GM06990 (cell line): ENCODE measurements at places on chromosomes 13 and 19.

DNA sequence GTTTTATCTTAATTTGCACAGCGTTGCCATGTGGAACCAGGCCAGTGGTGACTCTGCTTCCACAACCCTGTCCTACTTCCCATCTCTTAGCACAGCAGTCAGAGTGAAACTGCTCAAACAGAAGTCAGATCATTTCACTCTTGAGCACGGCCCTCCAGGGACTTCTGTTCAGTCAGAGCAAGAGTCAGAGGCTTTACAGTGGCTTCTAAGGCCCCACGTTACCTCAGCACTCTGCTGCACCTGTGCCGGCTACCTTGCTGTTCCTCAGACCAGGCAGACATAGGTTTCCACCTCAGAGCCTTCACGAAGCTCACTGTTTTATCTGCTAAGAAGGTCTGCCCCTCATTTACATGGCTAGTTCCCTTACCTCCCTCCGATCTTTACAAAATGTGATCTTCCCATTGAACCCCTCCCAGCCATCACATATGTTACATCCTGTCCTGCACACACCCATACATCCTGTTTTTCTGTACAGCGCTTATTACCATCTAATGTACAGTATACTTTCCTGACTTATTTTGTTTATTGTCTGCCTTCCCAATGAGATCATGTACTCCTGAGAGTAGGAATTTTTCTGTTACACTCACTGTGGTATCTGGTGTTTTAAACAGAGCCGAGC lies 41.6 kb downstream of the TM9SF2 start:
- peak; percentile 84 for DNase-seq

GRCh38 chr13:32600890-32601289 lies 14.6 kb downstream of the PDS5B start:
- no peak for DNase-seq

- DNase-seq = peak; percentile 41
These were observed 80.5 kb downstream of the COL4A2 start for GRCh38 chr13:110387451-110388107.

DNA sequence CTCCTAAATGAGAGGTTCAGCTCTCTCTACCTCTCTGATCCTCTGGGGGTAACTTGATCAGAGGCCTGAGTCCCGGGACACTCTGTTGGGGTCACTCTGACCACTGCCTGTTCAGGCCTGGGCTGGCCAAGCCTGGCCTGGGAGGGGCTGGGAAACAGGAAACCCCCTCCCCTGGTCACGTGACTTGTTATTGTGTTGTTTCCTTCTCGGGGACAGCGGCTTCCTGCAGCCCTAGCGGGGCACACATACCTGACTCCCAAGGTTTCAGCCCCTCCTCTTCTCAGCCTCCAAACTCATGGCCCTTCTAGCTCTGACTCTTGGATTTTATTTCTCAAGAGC lies at the start of gene USHBP1:
TSS of gene USHBP1 (minus strand) at position 105 of the 339 bp plus-strand sequence. CDS start 446 bp downstream, outside the sequence.
- no peak for DNase-seq

GRCh38 chr13:26465514-26465913 lies 92.0 kb upstream of the WASF3 start:
- DNase-seq = no peak

DNA sequence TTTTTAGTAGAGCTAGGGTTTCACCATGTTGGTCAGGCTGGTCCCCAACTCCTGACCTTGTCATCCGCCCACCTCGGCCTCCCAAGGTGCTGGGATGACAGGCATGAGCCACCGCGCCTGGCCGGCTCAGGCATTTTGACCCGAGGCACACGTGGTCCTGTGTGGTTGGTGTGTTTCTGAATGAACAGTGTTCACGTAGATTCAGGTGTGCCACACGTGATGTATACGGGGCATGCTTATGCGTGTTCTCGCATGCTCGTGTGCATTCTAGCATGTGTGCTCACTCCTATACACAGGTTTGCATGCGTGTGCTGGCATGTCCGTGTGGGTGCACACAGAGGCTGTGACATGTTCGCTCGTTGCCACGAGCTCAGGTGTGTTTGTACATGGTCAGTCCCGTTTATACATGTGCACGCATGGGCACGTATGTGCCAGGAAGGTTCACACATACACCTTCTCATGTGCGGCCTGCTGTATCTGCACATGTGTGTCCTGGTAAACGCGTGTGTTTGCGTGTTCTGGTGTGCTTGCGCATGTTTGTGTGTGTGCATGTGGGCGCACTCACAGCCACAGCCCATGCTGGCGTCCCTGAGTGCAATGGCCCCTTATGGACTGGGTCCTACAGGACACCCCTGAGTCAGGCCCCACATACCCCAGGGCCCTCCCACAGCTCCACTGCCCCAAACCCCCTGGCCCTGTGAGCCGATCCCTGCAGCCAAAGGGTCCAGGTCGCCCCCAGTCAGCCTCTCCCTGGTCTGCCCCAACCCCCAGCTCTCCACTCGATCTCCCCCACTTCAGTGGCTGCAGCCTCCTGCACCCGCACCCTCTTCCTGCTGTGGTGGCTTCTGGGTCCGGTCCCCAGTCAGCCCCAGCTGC lies 20.6 kb upstream of the TCF3 start:
- DNase-seq = no peak

DNA sequence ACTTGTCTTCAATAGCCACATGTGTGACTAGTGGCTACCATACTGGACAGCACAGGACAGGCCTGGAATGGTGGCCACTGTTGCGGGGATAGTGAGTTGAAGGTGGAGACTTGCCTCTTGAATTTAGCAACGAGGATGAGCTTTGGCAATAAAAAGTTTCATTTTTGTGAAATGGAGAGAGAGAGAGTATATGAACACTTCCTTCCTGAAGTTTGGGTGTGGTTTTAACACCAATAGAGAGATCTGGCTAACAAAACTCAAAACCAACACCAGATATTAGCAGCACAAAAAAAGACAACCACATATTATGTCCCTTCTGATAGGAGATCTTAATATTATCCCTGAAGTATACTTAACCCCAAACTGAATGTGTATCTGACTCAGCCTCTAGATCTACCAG lies 6.3 kb upstream of the LRFN3 start:
- no peak for DNase-seq

DNA sequence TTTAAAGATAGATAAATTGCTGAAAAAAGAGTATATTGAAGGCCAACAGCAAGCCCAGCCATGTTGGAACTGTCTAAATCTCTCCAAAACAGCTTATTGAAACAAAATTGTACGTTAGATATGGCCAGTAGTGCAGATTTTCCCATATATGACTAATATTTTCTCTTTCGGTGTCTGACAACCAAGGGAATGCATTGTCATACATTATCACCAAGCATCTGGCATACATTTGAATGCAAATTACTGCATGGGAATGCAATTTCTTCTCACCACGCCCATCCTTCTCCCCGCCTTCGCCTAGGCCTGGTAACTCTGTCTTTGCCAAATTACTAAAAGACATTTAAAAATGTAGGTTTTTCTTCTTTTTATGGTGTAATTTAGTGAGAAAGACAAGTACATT lies 32.5 kb upstream of the IRS2 start:
- no peak for DNase-seq

DNA sequence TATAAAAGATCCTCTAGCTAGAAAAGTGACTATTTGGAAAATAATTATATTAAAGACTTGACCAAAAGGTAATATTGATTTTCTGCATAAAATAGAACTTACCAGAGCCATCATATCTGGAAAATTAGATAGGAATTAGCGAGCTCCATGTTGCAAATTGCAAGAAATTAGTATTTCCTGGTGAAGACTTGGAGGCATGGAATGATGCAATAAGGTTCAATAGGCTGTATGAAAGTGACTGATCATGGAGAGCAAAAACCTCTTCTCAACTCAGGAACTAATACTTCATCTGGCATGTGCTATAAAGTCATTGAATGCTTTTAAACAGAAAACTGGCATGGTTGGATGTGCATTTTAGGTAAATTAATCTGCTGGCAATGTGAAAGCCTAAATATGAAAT lies 66.3 kb upstream of the UFM1 start:
- no peak for DNase-seq

DNA sequence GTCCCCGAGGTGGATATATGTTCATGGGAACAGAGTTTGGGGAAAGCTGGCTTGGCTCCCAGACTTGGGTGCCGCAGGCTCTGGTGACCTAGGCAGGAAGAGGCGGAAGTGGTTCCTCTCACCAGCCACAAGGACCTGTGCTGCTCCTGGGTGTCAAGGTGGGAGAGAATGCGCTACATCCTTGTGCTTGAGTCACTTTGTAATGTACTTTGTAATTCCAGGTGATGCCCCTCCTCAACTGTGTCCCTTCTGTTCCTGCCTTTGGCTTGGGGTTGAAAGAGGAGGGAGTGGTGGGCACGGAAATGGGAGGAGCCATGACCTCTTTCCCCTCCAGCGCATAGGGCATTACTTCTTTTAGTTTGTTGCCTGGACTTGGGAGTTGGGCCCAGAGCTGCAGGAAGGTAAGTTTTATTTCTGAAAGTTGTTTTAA lies 10.9 kb downstream of the GARRE1 start:
- no peak for DNase-seq

- DNase-seq = no peak
These were observed 646 bp downstream of the ABHD8 start for GRCh38 chr19:17302391-17303166.

DNA sequence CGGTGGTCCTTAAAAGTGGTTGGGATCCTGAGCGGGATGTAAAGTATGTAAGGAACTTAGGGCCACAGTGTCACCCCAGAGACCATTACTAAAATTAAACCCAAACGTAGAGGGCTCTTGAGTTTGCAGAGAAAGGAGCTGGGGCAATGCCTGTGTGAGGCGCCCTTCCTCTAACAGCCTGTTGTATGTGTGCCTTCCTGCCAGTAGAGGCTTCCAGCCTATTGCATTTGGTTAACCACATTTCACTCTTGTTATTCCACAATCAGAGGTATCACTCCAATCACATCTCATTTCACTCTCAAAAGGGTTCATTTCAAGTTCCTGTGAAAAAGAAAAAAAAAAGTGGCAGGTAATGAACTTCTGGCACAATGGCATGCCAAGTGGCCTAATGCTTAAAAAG lies 29.4 kb downstream of the DIAPH3 start:
- no peak for DNase-seq

DNA sequence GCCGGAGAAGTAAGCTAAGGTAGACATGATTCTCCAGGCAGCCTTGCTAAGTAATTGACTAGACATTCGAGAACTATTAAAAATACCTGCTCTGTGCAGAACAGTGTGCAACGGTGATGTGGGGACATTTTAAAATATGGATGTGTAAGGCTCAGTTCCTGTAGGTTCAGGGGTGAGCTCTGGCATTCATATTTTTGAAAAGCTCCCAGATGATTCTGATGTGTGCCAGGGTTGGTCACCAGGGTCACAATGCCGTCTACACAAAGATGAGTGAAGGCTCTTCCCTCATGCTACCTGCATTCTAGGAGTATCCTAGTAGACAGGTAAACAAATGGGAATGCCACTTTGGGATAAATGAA lies 702 bp upstream of the EPSTI1 start:
- peak; percentile 36 for DNase-seq

DNA sequence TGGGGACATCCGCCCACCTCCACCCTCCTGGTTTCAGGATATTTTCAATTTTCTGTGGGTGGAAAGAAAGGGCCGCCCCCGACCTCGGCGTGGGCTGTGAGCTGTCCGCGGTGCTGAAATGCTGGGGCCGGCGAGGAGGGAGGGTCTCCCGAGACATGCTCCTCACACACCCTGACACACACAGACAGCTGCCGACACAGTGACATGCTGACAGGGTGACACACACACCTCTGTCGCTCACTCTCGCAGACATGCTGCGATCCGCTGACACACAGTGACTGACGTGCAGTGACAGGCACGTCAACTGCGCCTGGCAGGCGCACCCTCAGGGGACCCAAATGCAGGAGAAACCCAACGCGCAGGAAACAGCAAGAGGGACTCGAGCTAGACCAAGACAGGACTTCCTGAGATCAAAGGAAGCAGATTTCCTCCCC lies 25.1 kb upstream of the MEIS3 start:
- DNase-seq = no peak

- DNase-seq = no peak
These were observed 252.7 kb downstream of the TEX29 start for GRCh38 chr13:111572956-111573761.

DNA sequence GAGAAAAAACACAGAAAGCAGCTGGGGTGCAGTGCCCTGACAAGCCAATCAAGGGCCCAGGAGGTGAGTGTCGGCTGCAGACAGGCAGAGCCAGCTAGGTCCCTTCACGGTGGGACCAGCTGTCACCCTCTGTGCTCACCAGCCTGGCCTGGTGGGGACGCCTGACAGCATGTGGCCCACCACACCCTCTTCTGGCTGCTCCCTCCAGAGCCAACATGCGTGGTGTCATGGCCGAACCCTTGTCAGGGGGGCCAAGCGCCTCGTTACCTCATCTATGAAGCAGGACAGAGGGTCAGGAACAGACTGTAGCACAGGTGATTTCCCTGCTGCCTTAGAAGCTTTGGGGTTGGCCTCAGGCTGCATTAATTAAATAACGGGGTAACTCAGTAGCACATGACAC lies 40.0 kb upstream of the ISYNA1 start:
- no peak for DNase-seq

DNA sequence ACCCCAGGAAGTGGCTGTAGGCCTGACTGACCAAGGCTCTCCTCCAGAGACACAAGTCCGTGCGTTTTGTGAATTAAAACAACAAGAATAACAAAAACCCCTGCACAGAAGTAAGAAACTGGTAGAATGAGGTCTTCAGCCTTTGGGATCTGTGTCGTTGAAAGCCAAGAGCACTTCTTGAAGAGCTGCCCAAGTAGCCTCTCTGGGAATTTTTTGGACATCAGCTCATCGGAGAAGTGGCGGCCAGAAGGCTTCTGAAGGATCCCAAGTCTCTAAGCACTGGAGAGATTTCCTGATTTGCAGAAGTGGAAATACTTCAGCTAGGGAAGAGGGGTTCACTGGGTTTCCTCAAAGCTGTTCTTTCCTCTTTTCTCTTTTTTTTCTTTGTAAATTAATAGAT lies 100.4 kb upstream of the ZNF536 start:
- no peak for DNase-seq

GRCh38 chr19:2425622-2426581 lies 1.5 kb downstream of the TIMM13 start:
- no peak for DNase-seq

- DNase-seq = no peak
These were observed 5.4 kb upstream of the CHST8 start for GRCh38 chr19:33616346-33616745.

DNA sequence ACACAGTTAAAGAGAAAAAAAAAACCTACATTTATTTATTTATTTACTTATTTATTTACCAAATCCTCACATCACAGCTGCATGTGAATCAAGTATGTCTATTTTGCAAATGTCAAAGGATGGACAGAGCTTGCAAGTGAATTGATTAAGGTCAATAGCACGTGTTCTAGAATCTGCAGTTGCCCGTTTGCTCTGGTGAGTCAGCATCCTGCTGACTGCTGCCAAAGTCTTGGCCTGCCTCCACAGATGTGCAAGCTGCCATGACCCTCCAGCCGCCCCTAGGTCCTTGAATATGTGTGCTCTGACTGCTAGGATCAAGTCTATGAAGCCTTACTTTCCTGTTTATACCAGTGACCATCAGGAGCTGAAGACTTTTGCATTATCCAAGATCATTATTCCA lies 320.6 kb downstream of the GPC5 start:
- DNase-seq = no peak

GRCh38 chr13:113863524-113864272 lies at the start of gene GAS6:
Gene GAS6 (minus strand): TSS chr13:113864076. CDS start chr13:113863920, 156 bp downstream.
- no peak for DNase-seq
